Glomerular endothelial cell (primary cell): ENCODE measurements at places on chromosomes 4 and X.

DNA sequence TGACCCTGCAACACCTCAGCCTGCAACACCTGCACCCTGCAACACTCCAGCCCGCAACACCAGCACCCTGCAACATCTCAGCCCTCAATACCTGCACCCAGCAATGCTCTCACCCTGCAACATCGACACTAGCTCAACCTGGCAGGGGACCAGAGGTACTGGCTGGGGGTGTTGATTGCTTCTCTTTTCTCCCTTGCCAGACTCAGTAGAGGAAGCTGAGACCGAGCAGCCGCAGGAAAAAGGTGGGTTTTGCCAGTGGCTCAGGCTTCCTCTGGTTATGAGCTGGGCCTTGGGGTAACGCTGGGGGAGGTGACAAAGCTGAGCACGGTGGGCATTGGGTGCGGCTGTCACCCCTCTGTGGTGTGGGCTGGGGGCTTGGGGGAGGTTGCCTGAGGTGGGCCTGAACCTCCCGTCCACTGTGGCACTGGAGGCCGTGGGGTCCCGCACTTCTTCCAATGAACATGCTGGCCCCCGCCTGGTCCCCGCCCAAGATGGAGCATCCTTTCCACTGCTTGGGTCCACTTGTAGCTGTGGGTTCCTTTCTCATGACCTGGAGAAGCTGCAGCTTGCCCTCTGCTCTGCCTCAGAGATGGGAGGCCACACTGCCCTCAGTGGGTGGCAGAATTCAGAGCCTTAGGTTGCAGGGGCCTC, 26.0 kb downstream of the SH3TC1 start:
- DNase-seq = no peak

DNA sequence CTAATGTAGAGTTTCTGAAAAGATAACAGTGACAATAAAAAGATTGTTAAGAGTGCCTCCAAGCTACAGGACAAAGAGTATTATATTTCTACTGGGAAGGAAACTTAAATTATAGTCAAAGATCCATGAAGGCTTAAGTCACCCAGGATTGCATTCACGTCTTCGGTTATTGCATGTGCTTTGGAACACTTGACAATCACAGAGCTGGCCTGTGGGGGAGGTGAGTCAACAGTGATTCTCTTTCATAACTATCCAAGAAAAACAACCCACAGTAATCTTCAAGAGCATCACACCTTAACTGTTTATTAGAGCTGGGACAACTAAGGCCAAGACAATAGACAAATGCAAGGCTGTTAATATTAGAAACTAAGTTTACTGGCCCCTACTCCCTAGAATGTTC, 40.3 kb downstream of the PDGFC start:
- no peak for DNase-seq

DNA sequence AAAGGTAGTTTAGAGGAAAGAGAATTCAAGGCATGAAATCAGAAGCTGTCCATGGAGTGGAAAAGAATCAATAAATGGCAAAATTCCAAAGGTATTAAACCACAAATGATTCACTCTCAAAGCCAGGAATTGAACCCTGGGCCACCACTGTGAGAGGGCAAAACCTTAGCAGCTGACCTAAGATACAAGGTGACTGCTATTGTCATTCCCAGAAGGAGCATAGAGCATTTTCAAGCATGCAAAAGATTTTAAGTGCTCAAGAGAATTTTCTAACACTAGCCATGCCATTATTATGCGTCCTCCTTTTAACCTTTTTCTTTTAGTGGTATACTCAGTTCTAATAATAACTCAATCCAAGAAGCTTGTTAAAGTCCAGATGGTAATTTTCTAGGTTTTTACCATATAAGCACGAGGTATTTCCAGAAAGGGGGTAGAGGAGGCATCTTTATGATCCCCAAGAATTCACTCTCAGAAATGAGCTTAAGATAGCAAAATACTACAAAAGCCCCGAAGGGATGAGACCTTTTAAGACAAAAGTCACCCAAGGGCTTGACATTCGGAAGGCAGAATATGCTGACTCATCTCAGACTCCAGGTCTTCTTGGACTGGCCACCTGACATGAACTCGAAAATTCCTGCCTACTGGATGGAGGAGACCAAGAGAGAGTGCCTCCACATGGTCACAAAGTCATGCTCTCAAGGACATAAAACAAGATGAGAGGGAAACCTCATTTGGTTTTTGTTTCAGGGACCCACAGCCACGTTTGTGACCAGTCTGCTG, 13.8 kb upstream of the PAGE5 start:
- DNase-seq = no peak

DNA sequence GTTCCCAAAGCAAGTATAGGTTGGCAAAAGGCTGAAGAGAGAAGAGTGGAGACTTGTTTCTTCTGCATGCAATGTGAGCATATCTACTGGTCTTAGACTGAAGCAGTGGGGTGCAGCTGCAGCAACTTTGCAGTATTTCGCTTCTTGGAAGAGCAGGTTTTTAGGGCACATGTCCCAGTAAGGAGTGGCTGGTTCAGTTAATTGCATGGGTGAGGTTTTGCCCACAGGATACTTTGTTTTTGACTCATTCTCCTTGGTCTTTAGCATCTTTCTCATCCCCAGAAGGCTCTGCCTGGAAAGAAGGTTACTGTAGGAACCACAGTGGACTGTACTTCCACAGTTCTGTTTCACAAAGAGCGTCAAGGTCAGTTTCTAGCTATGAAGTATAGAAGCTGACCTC, 68.0 kb upstream of the NR3C2 start:
- no peak for DNase-seq

GRCh38 chr4:125131891-125132680, 182.7 kb upstream of the FAT4 start:
- no peak for DNase-seq
